GM23248 (cell line): ENCODE measurements at places on chromosomes 1 and 21.

GRCh38 chr1:15916916-15917315 is 59.0 kb downstream of the ZBTB17 start:
- DNase-seq: no peak

GRCh38 chr1:206463137-206463536 is 7.1 kb upstream of the IKBKE start:
- DNase-seq: no peak

DNA sequence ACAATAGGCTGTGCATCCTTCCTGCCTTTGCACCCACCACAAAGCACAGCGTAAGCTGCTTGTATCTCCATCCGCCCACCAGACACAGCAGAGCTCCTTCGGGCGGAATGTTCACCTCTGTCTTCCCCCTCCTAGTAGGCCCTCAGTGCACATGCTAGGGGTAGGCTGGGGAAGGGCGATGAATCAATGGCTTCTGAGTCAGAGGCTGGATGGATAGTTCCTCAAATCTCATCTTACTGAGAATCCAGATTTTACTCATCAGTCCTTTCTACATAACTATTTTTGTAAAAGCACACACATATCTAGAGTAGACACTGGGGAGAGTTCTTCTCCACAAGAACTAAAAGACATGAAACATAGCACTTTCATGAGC is 73.8 kb downstream of the BCAR3 start:
- peak; percentile 76 for DNase-seq

- no peak for DNase-seq
These were observed 7.1 kb upstream of the IER5 start for GRCh38 chr1:181081395-181081794.

DNA sequence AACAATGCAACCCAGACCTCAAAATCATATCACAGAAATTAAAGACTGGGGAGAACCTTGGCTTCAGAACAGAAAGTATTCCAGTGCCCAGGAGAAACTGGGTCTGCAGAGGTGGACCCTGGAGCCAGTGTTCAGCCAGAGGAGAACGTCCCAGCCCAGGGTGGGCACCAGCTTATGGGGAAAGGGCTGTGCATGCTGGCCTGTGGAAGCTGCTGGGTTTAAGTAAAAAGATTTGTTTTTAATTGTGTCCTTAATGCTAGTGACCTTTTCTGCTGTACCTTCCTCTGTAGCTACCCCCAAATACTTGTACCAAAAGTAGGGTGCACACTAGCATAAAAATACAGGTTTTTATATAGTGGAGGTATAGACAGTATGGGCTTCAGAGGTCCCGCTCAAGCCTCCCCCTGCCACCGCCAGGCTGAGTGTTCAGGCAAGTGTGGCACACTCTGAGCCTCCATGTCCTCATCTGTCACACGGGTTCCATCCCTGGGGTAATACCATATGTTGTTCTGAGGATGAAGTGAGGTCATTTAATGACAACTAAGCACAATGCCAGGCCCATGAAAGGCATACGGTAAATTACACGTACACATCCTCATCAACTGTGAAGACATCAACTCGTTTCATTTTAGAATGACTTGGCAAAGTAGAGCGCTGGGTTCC is 47.0 kb downstream of the SLC37A1 start:
- DNase-seq: no peak

DNA sequence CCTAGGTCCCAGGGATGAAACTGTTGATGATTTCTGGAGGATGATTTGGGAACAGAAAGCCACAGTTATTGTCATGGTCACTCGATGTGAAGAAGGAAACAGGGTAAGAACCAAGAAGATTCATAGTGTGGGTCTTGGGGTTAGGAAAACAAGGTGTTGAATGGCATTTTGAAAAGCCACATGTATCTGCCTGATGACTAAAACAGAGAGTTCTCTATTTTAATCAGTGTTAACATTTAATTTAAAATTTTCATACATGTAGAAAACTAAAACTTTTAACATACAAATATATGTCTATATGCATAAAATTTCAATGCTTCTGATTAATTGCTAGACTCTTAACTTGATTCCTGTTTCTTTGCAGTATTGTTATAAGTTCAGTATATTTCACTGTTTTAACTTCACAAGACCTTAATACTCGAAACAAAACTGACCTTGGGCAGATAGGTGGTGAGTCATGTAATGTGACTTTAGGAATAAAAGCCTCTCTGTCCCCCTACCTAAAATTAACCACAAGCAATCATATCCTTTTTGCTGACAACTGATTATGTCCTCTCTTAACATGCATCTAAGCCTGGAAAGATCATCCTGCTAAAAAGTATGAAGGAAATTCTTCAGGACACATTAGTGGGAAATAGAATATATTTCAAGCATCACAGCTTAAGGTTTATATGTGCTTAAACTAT is 95.6 kb downstream of the PTPRC start:
- DNase-seq: no peak

DNA sequence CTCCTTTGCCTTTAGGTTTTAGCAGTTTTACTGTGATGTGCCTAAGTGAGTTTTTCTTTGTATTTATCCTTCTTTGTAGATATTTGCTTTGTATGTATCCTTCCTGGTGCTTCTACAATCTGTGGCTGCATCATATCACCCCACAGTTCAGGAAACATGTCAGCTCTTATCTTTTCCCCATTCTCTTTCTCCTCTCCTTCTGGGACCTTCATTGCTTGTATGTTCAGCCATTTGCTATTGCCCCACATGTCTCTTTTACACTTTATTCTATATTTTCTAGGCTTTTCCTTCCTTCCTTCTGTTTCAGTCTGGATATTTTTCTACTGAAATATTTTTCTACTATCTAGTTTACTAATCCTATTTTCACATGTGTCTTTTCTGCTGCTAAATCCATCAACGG is 14.9 kb downstream of the KNCN start:
- DNase-seq: no peak

GRCh38 chr1:10046356-10047085 is 13.8 kb downstream of the UBE4B start:
- peak; percentile 56 for DNase-seq

GRCh38 chr1:115164484-115164883 is 75.2 kb upstream of the TSPAN2 start:
- DNase-seq: no peak

DNA sequence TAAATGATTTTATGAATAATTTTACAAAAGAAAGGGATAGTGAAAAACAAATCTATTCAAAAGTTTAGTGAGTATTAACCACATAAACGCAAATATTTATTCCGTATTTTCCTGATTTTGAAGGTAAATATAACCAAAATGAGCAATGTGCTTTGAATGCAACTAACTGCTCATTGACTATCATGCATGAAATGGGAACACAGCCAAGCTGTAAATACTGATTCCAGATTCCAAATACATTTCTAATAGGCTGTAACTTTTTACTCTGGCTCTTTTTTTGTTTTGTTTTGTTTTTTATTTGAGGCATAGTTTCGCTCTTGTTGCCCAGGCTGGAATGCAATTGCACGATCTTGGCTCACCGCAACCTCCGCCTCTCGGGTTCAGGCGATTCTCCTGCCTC is 41.8 kb downstream of the SELENOF start:
- peak; percentile 31 for DNase-seq

DNA sequence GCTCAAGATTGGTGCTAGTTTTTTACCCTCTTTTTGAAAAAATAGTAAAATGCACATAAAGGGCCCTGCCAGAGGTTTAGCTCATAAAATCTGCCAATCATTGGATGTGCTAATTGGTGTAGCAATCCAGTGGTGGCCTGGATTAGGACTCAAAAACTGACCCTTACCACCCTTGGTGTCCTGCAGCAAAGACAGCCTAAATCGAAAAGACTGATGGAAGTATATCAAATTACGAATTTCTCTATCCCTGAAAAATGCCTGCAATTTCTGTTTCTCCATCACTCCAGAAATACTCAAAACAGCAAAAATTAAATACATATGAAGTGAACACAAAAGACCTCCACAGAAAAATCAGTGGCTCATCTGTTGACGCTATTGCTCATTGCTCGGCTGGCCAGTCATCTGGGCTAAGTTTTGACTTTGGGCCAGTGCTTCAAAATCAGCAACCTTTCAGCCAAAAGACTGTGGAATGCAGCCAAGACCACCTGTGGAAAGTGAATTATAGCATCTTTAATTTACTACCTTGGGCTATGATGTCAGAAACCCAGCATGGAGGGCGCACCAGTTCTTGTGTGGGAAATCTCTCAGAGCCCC is 30.0 kb downstream of the WLS start:
- DNase-seq: peak; percentile 79

DNA sequence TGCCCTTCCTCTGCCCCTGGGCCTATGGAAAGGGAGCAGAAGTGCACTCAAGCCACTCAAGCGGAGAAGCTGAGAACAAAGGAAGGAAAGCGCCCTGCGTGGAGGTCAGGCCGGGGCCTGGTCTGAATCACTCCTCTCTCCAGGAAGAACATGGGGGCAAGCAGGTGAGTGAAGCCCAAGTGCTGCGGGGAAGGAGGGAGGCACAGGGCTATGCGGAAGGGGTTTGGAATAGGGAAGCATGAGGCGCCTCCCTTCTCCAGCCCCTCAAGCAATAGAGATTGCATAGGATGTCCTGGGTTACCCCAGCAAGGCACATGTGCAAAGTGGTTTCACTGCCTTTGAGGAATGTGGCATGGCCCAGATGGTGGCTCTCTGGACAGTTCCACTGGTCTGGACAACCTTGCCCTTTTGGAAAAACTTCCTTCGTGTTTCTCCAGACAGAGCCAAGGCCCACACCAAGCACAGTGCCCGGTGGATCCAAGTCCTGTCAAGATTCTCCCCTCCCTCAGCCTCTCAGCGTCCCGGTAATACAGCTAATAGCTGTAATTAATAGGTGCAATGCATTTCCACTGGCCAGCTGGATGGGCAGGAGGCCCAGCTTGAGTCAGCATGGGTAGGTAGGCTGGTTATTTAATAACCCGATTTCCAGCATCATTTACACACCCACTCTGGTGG is 13.7 kb downstream of the BLACAT1 start:
- DNase-seq: no peak

DNA sequence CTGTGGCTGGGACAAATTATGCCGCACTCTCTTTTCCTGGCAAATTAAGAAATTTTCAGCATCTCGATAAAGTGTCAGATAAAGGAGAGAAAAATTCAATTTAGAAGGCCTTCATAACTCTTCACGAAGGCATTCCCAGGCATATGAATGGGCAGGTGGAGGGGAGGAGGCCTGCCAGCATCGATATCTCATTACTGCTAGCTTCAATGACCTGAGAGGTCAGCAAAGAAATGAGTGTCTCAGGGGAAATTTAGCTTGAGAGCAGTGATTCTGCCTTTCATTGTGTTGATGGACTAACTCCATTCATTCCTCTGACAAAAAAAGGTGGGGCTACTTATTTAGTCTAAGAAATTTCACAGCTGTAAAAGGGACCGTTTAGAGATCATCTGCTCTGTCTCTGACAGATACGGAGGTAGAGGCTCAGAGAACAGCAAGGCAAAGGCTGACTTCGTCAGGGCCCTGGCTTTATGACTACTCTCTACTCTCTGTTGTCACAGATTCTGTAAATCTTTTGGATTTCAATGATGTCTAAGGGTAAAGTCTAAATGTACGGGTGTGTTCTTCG is 212.0 kb upstream of the BEND5 start:
- no peak for DNase-seq
